ENCODE measurements at places on chromosomes 7 and 10. TPM values are rescaled to one million over a fixed set of nuclear protein-coding genes. Genes with fewer than 3 reads are reported as not detected.

The PILRA gene
- 56.7 TPM for total RNA-seq

The RNF148 gene
- total RNA-seq: not detected

The GRM3 gene
- not detected for total RNA-seq

The WASHC2C gene
- 45.4 TPM for total RNA-seq

The POM121C gene
- total RNA-seq: 21.9 TPM

The CD36 gene
- 364 TPM for total RNA-seq
